ENCODE measurements at places on chromosomes 7 and 10.

DNA sequence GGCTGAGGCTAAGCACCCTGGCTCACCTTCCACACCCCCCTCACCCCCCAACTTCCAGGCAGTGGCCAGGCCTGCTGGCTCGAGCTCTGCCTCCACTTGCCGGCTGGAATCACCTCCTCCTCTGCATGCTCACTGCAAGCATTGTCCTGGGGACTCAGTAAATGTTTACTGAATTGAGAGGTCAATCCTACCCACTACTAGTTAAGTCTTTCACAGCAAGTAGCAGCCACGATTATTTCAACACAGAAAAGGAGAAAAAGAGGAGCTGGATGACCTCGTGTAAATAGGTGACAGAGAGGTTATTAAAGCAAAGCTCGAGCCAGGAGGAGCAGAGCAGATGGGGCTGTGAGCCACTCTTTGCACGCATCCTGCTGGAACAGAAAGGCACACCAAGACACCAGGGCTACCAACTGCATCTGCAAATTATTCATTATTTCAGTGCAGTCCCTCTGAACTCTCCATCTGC, 32.1 kb downstream of the HIPK2 start:
- DNase-seq = no peak

- DNase-seq = no peak
These were observed 50.0 kb downstream of the UNCX start for GRCh38 chr7:1282679-1283078.

GRCh38 chr7:155733582-155734444, 78.5 kb downstream of the SHH start:
- no peak for DNase-seq

GRCh38 chr10:75110006-75110632, 1.3 kb upstream of the SAMD8 start:
- DNase-seq = no peak

GRCh38 chr7:150728609-150729008, 8.6 kb upstream of the GIMAP5 start:
- DNase-seq = no peak
